ENCODE measurements at places on chromosomes 12 and 14. TPM values are rescaled to one million over a fixed set of nuclear protein-coding genes. Genes with fewer than 3 reads are reported as not detected.

Gene PUS7L
- 35.6 TPM for total RNA-seq

Gene FKBP11
- 12.7 TPM for total RNA-seq

Gene TPH2
- 1.00 TPM for total RNA-seq

Gene RAD51B
- total RNA-seq = 26.5 TPM

Gene RERG
- total RNA-seq = 20.7 TPM

Gene FAM186B
- total RNA-seq = 0.18 TPM

Gene KCNC2
- 20.2 TPM for total RNA-seq

Gene CEP290
- 64.7 TPM for total RNA-seq

DNA sequence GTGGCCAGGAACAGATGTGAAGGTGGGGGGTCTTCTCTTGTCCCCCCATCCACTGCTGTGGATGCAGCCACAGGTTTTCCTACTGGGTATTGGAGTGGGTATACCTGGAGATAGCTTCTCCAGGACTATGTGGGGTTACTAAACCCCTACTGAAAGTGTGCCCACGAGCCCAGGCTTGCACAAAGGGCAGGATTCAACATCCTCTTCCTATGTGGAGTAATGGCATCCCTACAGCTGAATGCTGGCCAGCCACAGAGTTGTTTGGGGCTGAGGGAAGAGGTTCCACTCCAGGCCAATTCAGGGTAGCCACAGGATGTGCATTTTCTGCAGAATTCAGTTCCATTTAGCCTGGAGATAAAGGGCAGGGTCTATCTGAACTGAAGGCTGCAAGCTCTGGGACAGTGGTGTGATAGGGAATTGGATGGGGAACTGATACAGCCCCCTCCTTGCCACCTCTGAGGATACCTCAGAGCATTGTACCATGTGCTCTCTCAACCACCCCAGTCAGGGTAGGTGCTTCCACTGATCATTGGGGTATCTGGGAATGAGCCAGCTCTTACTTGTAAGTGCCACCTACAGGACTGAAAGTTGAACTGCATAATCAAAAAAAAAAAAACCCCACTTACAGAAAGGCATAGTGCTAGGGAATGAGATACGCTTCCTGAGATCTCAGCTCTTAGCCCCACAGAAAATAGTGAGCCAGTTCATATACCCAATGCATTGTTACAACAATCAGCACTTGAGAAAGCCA, 187.1 kb downstream of the KITLG start:
- DNase-seq = no peak

DNA sequence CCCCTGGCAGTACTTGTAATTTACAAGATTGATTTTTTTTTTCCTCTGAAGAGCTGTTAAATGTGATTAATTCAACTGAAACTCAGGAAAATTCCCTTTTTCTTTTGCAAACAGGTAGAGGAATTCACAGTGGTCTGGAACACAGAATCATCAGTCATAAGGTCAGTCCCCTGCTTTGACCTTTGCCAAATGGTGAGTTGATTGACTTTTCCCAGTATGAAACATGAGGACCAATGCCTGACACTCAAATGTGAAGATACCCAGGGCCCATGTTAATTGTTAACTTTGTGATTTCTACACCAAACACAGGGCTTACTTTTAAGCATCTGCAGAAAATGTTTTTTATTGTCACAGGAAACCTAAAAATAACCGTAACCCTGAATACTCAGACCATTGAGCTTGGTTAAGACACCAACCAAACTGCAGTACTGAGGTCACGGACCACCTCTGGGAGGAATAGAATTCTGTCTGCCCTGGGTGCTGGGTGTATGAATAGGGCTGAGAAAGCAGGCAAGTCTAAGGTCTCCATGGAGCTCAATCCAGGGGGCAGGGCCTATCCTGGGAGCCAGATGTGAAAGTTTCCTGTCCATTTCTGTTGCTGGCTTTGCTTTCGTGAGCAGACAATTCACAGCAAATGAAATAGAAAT, 192.4 kb downstream of the TMX1 start:
- DNase-seq = no peak

GRCh38 chr12:94109160-94109559, 39.2 kb upstream of the PLXNC1 start:
- DNase-seq = no peak

- no peak for DNase-seq
Measured at GRCh38 chr12:58880639-58881038, 39.7 kb downstream of the LRIG3 start.

DNA sequence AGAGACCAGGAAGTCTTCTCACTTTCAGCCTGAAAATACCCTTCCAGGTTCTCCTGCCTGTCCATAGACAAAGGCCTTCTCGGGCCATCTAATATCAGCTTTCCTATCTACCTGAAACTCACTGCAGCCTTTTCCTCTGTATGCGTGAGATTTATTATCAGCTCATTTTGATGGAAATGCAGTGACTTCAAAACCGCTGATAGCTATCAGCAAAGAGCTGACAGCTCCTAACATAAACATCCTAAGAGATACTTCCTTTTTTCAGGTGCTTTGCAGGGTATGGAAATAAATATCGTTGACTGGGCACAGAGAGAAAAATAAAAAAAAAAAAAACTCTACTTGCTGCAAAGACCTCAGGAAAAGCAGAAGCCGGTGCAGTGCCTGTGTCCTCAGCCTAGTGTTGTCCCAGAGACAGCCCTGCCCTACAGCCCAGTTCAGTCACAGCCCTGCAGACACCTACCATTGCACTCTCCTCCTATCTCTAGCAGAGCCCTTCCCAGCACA, 215.0 kb upstream of the EGLN3 start:
- no peak for DNase-seq

DNA sequence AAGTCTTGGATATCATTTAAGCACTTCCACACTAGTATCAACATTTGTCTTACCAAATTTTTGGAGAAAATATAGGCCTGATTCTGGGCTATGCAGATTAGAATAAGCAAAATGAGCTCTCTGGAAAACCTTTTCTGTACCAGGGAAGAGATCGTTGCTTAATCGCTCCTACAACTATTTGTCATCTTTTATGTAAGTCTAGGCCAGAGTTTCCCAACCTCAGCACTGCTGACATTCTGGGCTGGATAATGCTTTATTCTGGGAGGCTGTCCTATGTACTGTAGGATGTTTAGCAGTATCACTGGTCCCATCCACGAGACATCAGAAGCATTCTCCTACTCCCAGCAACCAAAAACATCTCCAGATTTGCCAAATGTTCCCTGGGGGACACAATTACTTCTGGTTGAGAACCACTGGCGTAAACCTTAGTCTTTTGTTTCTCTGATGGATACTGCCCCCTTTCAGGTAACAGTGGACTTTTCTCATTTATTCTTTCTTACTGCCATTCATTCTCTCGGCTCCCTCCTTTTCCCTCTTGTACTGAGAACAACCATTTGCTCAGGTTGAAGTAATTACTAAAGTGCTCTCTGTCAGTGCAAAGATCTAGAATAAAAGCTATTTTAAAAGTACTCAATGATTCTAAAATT, 316.9 kb upstream of the E2F7 start:
- no peak for DNase-seq

- DNase-seq = no peak
Measured at GRCh38 chr12:5889381-5890047, 55.5 kb downstream of the ANO2 start.

DNA sequence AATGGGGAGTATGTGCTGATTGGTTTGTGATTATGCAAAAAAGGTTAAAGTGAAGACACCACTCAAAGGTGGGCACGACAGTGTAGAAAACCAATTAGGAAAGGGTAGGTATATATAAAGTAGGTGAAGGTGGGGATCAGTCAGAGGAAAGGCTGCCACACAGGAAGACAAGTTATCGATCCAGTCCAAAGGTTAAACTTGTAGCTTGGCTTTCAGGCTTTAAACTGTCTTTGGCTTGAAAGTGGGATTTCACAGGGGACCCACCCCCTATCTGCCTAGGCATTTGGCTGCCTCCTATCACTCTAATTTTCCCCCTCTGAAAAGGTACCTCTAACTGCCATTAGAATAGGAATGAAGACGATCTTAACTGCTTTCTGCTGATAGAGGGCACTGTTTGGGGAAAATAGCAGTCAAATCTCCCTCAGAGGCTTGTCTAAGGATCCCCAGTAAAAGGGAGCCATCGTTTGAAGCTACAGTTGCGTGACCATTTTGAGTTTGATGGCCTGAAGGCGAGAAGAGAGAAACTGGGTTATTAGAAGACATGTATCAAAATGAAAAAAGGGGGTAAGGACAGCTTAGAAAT, 250.2 kb downstream of the GPHN start:
- no peak for DNase-seq

DNA sequence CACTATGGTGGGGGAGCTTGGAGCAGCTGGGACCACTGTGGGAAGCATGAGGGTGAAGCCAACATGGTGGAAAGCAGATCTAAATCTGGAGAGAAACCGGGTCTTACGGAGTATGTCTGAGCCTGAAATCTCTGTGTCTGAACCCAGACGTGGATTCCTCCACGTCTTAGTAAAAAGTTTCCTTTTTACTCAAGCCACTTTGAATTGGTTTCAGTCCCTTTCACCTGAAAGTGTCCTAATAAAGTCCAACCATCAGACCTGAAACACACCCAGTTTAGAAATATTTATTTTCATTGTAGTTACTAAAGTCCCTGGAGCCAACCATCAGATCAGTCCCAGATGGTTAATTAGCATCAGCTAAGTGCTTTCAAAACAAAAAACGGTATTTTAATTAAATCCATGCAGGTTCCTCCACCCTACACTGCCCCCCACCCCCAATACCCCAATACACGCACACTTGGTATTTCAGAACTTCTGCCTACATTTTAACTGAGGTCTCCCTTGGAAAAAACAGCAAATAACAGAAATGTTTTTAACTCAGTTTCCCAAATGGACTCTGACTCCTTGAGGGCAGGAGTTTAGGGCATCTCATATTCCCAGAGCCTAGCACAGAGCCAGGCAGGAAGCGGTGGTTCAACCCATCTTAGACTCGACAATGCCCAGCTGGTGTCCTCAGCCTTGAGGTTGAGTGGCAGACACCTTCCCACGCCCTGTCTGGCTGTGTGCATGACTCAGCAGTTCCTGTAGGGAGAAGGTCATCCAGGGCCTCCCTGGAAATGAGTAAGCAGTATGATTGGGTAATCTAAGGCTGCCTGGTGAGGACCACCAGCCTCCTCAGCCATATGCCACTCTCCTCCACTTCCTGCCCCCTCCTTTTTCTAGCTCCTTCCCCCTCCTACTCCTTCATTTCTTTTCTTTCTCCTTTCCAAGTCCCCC, 175.8 kb downstream of the TTC8 start:
- DNase-seq = peak; percentile 67

DNA sequence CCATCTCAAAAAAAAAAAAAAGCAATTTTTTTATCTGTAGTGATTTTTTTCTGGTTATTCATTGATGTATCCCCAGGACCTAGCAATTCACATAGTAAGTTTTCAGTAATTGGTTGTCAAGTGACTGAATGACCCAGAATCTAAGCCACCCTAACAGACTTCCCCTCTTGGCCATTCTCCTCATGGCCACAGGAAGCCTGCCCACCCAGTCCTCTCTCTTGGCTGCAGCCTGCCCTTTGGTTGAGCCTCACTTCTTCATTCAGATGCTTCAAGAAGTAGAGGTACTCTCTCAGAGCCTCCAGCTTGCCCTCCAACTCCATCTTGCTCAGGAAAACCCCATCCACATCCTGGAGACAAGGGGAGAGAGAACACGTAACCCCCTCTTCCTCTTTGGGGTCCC, 2.8 kb downstream of the KRT78 start:
- DNase-seq = no peak

DNA sequence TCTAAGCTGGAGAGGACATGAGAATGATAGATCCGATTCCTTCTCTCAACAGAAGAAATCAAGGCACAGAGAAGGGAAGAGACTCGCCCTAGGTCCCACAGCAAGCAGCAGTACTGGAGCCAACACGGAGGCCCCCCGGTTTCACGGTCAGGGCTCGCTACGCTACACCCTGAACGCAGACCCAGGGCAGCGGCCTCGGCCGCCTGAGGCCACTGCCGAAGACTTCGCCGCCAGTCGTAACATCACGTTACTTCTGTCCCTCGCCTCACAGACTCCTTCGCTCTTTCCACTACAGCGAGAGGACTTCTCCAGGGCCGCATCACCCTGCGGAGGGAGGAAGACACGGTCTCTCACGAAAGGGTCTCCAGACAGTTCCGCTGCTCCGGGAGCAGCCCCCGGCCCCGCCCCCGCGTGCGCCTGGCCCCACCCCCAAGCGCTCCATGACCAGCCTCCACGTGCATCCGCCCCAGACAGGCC, 411 bp upstream of the DCAF4 start:
- DNase-seq = no peak

DNA sequence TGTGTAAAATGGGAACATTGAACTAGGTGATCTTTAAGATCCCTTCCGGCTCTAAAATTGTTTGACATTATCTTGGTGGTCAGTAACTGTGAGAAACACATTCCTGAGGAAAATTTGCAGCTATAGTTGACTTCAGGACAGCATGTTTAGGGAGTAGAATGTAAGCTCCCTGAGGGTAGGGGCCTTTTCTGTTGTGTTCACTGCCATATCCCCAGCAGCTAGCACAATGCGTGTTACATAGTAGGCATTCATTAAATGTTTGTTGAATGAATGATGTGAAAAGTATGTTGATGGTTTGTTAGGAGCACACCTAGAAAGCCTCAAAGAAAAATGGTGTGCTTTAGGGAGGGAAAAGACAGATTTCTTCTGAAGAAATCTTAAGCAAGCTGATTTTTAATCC, 38.5 kb upstream of the KCNMB4 start:
- no peak for DNase-seq

Data from cerebellum (tissue), 4 donors.